ENCODE measurements at places on chromosomes 5 and 9. TPM values are rescaled to one million over a fixed set of nuclear protein-coding genes. Genes with fewer than 3 reads are reported as not detected.

The PCDHA9 gene
- 0.03 TPM for total RNA-seq

The SLC6A19 gene
- total RNA-seq = 0.31 TPM

The PRRC1 gene
- 45.6 TPM for total RNA-seq

DNA sequence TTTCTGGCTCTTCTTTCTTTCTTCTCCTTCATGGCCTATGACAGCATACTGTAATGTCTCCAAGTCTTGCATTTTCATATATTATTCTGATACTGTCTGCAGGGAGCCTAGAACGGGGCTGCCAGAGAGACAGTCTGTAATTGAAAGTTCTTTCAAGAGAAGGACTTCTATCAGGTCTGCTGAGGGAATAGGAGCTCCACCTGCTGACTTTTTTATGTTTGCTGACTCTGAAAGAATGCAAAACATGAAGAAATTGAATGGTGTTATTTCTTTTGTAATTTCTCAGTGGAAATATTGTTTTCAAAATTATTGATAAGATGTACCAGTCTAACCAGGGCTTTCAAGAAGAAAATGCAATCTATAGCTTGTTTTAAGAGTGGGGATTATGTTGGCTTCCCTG is 121.9 kb upstream of the RFX3 start:
- no peak for DNase-seq

- DNase-seq = no peak
Observed at GRCh38 chr5:4939042-4939781, 200.9 kb upstream of the ADAMTS16 start.

The HSD17B3 gene
- total RNA-seq = not detected

- DNase-seq = peak; percentile 67
Observed at GRCh38 chr5:74919487-74919886, 53.3 kb upstream of the FAM169A start.

The CERCAM gene
- 52.0 TPM for total RNA-seq
